Trophoblast cell (in vitro differentiated cells and primary cell): ENCODE measurements at places on chromosomes 2 and 18.

DNA sequence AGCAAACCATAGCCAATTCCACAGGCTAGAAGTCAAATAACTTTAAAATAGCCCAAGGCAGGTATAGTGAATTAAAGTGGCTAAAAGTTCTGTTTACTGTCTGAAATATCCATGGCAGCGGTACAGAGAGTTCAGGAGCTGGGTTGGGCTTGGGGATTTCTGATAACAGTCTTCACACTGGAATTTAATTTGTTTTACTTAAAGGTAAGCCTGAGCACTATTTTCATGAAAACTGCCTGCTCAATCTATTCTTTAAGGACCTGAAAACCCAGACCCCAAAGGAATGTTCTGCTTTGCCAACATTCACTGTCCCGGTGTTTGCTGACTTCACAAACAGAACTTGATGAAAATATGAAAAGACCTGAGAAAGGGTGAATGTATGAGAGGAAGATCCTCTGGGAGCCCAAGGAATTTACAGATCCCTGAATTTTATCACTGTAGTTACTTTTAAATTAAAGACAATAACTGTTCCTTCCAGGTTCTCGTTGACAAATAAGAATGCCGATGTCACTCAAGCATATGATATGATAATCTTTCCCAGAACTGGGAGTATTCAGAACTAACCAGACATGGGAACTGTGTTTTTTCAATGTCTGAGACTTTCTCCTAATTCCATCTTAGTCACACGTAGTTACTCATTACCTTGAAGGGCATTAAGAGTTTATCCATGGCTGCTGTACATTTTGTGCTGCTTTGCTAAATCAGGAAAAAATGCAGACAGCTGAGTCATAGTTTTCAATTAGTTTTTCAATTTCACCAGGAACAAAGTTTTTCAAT, 28.3 kb upstream of the ITGB6 start:
- no peaks in the 10 kb centered on the region for H3K36me3 ChIP-seq
- no peak overlapping the region for H3K4me3 ChIP-seq
- peak overlapping the region; percentile 100 for H3K27ac ChIP-seq
- no peak for DNase-seq
- H3K4me1 ChIP-seq, result peaks cover 26% of the 10 kb centered on the region
- no peaks in the 10 kb centered on the region for H3K27me3 ChIP-seq

DNA sequence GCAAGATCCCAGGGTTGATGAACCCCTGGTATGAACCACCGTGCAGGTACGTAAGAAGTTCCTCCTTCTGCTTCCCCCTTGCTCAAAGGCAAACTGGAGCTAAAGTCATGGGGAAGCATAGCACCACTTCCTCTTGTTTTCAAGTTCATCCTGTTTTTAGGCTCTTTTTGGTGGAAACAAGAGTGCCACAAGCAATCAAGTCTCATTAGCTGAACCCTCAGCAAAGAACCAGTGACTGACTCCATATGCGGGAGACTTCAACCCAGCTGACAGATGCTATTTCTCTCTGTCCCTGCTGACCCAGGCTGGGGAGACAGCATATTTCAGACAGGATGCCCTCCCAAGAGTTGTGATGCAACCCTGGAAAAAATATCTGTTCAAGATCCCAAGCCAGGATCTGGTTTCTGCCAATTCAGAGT, 47.7 kb downstream of the BCL2 start:
- no peaks in the 10 kb centered on the region for H3K36me3 ChIP-seq
- peaks cover 5% of the 10 kb centered on the region for H3K4me1 ChIP-seq
- H3K27ac ChIP-seq, result no peak overlapping the region
- DNase-seq, result no peak
- H3K27me3 ChIP-seq, result no peaks in the 10 kb centered on the region
- H3K4me3 ChIP-seq, result no peak overlapping the region

DNA sequence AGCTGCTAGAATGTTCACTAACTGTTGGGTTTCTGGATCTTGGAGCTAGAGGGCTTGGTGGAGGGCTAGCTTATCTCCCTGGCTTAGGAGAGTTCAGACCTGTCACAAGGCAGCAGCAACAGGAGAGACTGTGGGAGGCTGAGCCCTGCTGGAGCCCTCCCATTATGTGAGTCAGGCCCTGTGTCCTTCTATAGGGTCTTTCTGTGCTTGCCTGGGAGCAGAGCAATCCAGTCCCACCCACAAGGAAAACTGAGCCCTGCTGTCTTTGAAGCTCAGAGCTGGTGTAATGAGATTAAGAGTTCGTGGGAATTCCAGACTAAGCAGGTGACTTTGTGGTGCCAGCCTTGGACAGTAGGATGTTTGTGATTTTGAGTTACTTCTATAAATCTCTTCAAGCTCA, 249.0 kb downstream of the TTC32 start:
- no peaks in the 10 kb centered on the region for H3K4me1 ChIP-seq
- DNase-seq, result no peak
- no peak overlapping the region for H3K27ac ChIP-seq
- no peaks in the 10 kb centered on the region for H3K27me3 ChIP-seq

GRCh38 chr2:179068991-179069643, 19.2 kb upstream of the CCDC141 start:
- no peak overlapping the region for H3K27ac ChIP-seq
- H3K27me3 ChIP-seq, result no peaks in the 10 kb centered on the region
- no peak for DNase-seq
- no peak overlapping the region for H3K4me3 ChIP-seq
- no peaks in the 10 kb centered on the region for H3K36me3 ChIP-seq

- no peak overlapping the region for H3K27ac ChIP-seq
- no peaks in the 10 kb centered on the region for H3K36me3 ChIP-seq
- no peak overlapping the region for H3K4me3 ChIP-seq
- DNase-seq, result no peak
- no peaks in the 10 kb centered on the region for H3K27me3 ChIP-seq
These were observed 322.1 kb upstream of the CHAC2 start for GRCh38 chr2:53445383-53446070.

DNA sequence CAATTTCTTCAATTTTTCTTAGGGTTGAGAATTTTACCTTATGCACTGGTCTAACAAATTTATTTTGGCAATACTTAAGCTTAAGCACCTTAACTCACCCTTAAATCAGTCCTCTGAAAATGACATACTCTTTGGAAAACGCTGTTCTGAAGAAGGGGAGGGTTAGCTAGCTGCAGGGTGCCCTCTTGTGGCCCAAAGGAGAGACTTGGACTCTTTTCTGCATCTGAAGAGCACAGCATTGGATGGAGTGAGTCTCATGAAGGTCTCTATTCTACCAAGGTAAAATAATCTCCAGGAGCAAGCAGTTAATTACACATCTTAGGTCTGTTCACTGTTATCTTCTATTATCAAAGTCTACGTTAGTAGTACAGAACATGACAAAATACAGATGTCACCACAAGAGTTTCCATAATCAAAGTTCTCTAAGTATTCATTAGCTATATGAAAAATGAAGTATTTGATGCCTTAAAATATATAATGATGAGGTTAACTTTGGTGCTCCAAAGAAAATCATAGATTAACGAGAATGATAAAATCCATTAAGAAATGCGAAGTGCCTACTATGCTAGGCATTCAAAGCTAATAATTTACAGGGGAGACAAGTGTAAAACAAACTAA, 24.4 kb downstream of the PUM2 start:
- DNase-seq, result peak; percentile 75
- no peak overlapping the region for H3K4me3 ChIP-seq
- H3K36me3 ChIP-seq, result peaks cover 4% of the 10 kb centered on the region
- H3K27ac ChIP-seq, result no peak overlapping the region
- peaks cover 7% of the 10 kb centered on the region for H3K4me1 ChIP-seq
- H3K27me3 ChIP-seq, result no peaks in the 10 kb centered on the region

DNA sequence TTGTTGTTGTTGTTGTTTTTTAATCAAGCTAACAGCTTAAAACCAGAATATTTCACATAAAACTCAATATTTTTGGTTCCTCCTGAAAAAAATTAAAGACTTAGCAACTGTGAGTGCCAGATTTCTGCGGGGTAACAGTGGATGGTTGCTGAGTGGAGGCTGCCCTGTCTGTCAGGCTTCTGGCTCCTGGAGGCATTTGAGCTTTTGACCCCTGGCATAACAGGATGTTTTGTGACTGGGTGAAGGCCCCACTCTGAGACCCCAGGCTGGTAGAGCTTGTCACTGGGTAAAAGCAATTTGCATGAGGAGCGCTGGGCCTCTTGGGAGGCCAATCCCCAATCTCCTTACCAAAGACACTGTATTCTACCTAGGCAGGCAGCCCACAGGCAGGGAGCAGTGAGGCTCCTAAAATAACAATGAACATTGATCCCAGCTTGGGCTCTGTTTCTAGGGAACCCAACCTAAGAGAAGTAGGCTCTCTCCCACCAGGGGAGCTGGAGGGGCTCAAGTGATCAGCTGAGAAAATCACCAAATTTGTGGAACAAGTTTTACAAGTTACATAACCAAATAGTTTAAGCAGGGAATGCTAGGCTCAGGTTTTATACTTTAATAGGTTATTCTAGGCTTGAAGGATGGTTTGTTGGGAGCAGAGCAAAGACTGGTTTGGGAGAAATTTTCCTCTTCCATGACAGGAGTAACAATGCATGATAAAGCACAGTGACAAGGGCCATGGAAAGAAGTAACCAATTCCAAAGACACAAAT, 5.9 kb upstream of the SPRED2 start:
- no peak overlapping the region for H3K27ac ChIP-seq
- H3K4me3 ChIP-seq, result no peak overlapping the region
- peaks cover 6% of the 10 kb centered on the region for H3K4me1 ChIP-seq
- no peaks in the 10 kb centered on the region for H3K36me3 ChIP-seq
- DNase-seq, result no peak

DNA sequence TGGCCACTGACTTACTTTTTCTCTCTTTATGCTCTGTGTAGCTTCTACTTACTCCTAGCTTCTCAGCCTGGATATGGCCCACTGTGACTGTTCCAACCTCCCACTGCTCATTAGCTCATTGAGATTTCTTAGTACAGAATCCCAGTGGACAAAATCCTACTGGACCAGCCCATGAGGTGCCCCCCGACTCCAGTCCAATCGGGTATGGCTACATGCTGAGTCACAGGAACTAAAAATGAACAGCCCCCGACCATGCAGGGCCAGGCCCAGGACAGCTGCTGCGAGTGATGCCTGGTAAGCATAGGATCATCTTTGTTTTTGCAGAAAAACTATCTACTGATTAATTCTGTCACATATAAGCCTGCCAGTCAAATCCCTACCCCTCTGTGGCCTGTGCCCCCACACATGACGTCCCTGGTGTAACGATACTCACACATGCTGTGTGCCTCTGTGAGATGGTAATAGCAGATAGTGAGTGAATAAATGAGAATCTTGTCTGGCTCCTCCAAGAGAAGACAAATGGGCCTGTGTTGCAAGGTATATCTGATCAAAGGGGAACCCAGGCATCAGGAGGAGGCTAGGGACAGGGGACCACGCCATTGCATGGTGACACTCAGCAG, 85.9 kb upstream of the KLF7 start:
- H3K36me3 ChIP-seq, result no peaks in the 10 kb centered on the region
- no peak overlapping the region for H3K27ac ChIP-seq
- DNase-seq, result no peak
- peaks cover 6% of the 10 kb centered on the region for H3K4me1 ChIP-seq
- H3K27me3 ChIP-seq, result no peaks in the 10 kb centered on the region
- no peak overlapping the region for H3K4me3 ChIP-seq

DNA sequence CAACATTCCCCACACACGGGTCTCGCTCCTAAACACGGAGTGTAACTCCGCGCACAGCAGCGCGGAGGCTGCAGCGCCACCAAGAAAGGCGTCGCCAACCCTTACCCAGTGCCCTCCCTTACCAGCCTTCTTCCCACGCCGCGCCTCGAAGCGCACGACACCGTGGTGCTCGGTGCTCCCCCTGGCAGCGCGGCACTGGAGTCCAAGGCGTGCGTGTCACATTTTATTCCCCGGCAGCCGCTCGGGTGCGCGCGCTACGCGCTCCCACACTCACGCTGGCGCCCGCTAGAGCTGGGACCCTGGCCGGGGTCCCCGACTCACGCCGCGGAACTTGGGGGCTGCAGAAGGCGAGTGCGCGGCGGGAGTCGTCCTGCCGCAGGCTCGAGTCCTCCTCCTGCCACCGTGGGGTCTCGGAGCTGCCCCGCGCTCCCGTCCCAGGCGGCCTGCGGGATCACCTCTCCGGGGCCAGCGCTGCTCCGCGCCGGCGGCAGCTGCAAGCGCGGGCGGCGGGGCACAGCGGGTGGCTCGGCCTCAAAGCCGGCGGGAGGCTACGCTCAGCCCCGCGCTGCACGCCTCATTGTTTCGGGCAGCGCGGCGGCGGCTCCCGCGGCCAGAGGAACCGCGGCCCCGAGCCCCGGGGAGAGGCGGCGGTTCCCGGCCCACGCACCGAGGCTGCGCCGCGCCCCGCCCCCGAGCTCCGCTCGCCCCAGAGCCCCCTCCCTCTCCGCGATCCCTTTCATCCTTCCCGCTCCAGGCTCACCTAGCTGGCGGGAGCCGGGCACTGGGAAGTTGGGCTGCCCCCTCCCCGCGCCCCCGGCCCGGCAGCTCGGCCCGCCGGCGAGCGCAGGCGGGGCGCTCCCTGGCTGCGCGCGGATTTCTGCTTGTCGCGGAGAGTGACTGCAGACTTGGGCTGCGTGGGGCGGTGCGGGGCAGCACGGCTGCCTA, at the start of gene ST6GAL2:
Gene ST6GAL2, minus strand, starts transcription at position 197 of the 945 bp plus-strand sequence. CDS start 42,190 bp downstream, outside the sequence.
- peak within 1 kb of the TSS; percentile 72 for H3K4me3 ChIP-seq
- no peak within 1 kb of the TSS for H3K27ac ChIP-seq

DNA sequence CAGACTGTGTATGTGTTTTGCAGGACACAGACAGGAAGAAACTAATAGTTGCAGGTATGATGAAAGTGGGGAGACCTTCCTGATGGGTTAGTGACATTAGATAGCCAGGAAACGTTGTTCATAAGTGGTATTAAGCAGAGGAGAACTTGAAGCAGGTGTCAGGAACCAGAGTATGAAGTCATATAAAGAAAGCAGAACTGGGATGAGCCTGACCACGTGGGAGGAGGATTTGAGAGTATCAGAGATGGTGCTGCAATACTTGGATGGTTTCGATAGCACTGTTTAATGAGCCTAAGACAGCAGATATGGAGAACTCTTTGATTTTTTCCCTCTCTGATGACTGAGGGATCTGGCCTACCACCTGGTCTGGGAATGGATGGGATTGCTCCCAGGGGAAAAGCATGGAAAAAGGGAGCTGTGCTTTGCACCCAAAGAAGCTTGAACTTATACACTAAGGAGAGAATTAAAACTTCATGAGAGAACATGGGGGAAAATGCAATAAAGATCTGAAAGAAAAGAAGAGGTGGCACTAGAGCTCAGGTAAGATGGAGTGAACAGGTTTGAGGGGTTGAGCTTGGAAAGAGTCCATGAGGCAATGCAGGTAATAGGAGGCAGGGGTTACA, 226.0 kb upstream of the LRRTM1 start:
- H3K36me3 ChIP-seq, result no peaks in the 10 kb centered on the region
- no peaks in the 10 kb centered on the region for H3K4me1 ChIP-seq
- no peaks in the 10 kb centered on the region for H3K27me3 ChIP-seq
- H3K27ac ChIP-seq, result no peak overlapping the region
- DNase-seq, result no peak
- no peak overlapping the region for H3K4me3 ChIP-seq
